ENCODE measurements at places on chromosomes 5 and 9. TPM values are rescaled to one million over a fixed set of nuclear protein-coding genes. Genes with fewer than 3 reads are reported as not detected.

SHISAL2B gene
- not detected for total RNA-seq

GNA14 gene
- not detected for total RNA-seq

LCN9 gene
- not detected for total RNA-seq

STING1 gene
- 216 TPM for total RNA-seq

LARP1 gene
- total RNA-seq, result 231 TPM

LCN10 gene
- total RNA-seq, result 0.34 TPM

SPATA31C1 gene
- not detected for total RNA-seq

CYLC2 gene
- total RNA-seq, result not detected

TMEM252 gene
- total RNA-seq, result not detected
